ENCODE measurements at places on chromosomes 6 and 20.

DNA sequence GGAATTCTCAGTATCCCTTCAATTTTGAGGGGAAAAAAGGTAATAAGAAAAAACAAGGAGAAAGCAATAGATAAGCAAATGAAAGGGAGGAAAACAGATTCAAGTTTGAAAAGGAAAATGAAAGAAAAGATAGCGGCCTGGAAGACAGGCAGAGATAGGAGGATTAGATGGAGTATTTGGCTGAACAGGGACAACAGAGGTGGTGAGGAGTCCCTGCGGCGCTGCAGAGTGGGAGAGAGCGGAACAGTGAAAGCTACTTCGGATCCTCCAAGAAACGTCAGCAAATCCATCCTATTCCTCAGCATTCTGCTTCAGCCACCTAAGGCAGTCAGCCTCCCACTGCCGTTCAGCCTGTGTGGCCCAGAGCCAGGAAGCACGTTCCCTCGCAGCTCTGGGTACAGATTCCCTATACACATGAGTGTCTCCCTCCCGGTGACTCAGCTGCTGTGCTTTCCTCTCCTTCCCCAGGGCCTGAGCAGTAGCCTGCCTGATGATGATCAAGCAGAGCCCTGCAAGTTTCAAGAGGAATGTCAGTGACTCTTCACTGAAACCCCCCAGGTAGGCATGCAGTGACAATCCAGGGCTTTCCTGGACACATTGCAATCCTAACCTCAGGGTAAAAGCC lies 43.4 kb upstream of the CDYL start:
- DNase-seq, result peak; percentile 66
- no peak overlapping the region for H3K4me3 ChIP-seq
- no peaks in the 10 kb centered on the region for H3K36me3 ChIP-seq
- no peak overlapping the region for H3K27ac ChIP-seq

- peak; percentile 22 for DNase-seq
- H3K36me3 ChIP-seq, result no peaks in the 10 kb centered on the region
- H3K4me3 ChIP-seq, result no peak overlapping the region
- H3K4me1 ChIP-seq, result peaks cover 4% of the 10 kb centered on the region
Measured at GRCh38 chr20:32971703-32972161, 32.5 kb downstream of the SUN5 start.

GRCh38 chr6:39958947-39959346 lies 24.7 kb upstream of the MOCS1 start:
- no peaks in the 10 kb centered on the region for H3K4me1 ChIP-seq
- H3K36me3 ChIP-seq, result no peaks in the 10 kb centered on the region
- DNase-seq, result no peak
- H3K4me3 ChIP-seq, result no peak overlapping the region
- no peak overlapping the region for H3K27ac ChIP-seq

DNA sequence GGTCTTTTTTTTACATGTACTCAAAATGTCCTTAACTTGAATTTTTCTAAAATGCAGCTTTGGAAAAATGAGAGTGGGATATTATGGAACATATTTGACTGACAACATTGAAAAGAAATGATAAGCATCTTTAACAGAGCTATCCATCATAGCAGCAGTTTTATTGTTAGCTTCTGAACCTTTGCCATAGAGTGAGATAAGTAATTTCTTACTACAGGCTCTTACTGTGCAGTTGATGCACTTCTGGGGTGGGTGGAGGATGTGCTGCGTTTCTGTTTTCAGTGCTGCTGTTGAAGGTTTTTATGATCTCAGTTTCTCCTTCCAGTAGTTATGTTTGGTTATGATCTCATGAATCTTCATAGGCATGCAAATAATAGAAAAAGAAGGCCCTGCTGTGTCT lies 267.0 kb downstream of the TMEM242 start:
- peaks cover 2% of the 10 kb centered on the region for H3K36me3 ChIP-seq
- no peak overlapping the region for H3K27ac ChIP-seq
- no peaks in the 10 kb centered on the region for H3K27me3 ChIP-seq
- H3K4me1 ChIP-seq, result no peaks in the 10 kb centered on the region
